Osteoblast (primary cell): ENCODE measurements at places on chromosomes 3 and 15. TPM values are rescaled to one million over a fixed set of nuclear protein-coding genes. Genes with fewer than 3 reads are reported as not detected.

Gene TRPC1
- total RNA-seq = 19.9 and 32.1 TPM in 2 replicates

Gene LIPH
- not detected in 2 replicates for total RNA-seq

Gene ALDH1A2
- total RNA-seq = 0.88 and 1.1 TPM in 2 replicates

Gene CHMP2B
- total RNA-seq = 55.4 and 63.1 TPM in 2 replicates

Gene BOC
- total RNA-seq = 22.8 and 29.2 TPM in 2 replicates

Gene RTP4
- total RNA-seq = 2.7 and 4.0 TPM in 2 replicates

Gene AQP9
- under 0.01 TPM in 2 replicates for total RNA-seq

Gene TM4SF1
- 209 and 210 TPM in 2 replicates for total RNA-seq

Gene LAMB2
- total RNA-seq = 355 and 450 TPM in 2 replicates
